ENCODE measurements at places on chromosomes 2 and 18. TPM values are rescaled to one million over a fixed set of nuclear protein-coding genes. Genes with fewer than 3 reads are reported as not detected.
A peak's percentile ranks its signal among the peaks of the same experiment; 100 is the strongest.

DNA sequence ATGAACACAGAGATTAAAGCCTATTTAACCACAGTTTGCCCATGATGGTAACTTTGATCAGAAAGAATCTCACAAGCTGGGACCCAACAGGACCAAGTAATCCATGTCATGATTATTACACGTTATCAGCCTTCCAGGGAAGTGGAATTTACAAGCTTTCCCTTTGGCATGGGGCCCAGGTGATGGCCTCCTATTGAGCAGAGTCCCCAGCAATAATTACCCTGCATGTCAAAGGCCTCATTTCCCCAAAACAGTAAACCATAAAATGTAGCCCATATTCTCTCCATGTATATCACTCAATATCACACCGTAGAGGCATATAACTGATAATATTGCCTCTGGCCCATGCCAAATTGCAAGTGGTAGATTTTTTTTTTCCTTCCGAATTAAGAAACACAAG is 38.9 kb downstream of the PRKRA start:
- ATAC-seq = no peak

DNA sequence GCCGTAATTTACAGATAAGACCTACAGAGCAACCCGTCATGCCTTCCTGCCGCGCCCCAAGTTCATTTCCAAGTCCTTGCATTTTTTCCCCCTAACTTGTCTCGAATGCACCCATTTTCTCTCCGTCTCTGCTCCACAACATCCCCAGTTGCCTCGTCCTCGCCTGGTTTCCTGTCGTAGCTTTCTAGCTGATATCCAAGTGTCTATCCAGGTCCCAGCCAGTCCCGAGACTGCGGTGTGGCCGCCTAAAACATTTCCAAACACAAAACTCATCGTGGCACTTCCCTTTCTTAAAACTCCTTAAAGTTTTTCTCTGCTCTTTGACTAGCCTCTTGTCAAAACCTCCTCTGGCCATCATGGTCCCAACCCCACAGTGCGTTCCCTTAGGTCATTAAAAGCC is 1.2 kb upstream of the BARD1 start:
- no peak for ATAC-seq

DNA sequence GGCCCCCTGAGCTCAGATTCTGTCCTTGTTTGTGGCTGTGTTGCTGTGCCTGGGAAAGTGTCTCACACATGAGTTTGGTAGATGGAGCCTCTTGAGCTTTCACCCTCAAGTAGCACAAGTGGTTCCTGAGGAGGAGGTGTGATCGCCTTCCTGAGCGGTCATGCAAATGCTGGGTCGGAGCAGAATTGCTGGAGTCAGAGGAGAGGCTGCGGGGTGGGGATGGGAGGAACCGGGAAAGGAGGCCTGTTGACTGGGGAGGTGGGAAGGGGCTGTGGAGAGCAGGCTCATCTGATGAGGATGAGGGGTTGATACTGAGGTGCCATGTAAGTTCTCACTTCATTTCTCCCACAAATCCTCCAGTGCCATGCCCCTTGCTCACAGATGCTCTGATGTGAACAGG is 48.4 kb upstream of the ATG16L1 start:
- no peak for ATAC-seq

GRCh38 chr18:35071819-35072247 is 30.6 kb downstream of the MAPRE2 start:
- ATAC-seq = no peak

Gene SUPT7L
- 23.5 TPM for total RNA-seq

Gene EPHA4
- total RNA-seq = 28.9 TPM

Gene ZNF804A
- total RNA-seq = under 0.01 TPM

GRCh38 chr2:121284463-121285449 is at the start of gene TFCP2L1:
TFCP2L1 (minus strand) TSS chr2:121285202; CDS start chr2:121285109, 93 bp downstream.
- ATAC-seq = peak; percentile 10

GRCh38 chr18:41993151-41993550 is 38.1 kb downstream of the PIK3C3 start:
- ATAC-seq = no peak

DNA sequence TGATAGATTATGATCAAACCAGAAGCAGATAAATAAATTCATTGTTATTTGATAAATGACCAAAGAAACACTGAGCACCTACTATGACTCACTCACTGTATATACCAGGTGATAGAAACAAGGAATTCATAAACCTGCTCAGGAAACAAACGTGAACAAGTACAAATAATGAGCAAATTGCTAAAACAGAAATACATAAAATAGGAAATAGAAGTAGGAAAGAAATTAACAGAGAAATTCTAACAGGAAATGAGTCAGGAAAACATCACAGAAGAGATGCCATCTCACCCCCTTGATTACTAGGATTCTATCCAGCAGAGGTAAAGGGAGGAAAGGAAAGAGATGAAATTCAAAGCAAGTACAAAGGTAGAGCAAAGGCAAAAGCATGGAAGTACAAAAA is 31.3 kb downstream of the EXOC6B start:
- no peak for ATAC-seq

- ATAC-seq = no peak
These were observed 123.1 kb upstream of the CAB39 start for GRCh38 chr2:230589497-230590015.

Gene IL37
- not detected for total RNA-seq

Gene TBR1
- total RNA-seq = not detected

GRCh38 chr18:5237083-5237722 is 40.1 kb upstream of the AKAIN1 start:
- peak; percentile 60 for ATAC-seq

- no peak for ATAC-seq
These were observed 263.8 kb upstream of the ATP5MC3 start for GRCh38 chr2:175445281-175445680.

GRCh38 chr2:10880586-10881321 is 31.0 kb upstream of the KCNF1 start:
- ATAC-seq = no peak

Gene DSG4
- total RNA-seq = not detected

DNA sequence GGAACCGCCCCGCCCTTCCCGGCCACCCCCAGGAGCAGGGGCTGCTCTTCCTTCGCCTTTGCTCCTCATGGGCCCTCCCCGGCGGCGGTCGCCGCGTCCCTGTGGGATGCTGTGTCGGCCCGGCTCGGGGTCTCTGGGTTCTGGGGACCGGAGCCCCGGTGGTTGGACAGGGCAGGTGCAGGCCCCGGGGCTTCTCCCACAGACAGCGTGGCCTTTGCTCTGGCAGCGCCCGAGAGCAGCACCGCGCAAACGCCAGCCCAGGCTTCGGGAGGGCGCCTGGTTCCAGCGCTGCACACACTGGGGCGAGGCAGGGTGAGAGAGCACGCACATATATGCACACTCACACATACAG is 9.0 kb upstream of the KCNG2 start:
- ATAC-seq = no peak

- ATAC-seq = no peak
These were observed 612.6 kb downstream of the GALR1 start for GRCh38 chr18:77862066-77862757.

Gene ATOH8
- 76.6 TPM for total RNA-seq

Gene FOXD4L1
- not detected for total RNA-seq

- no peak for ATAC-seq
These were observed 1041.2 kb upstream of the CDH2 start for GRCh38 chr18:29218091-29218490.

DNA sequence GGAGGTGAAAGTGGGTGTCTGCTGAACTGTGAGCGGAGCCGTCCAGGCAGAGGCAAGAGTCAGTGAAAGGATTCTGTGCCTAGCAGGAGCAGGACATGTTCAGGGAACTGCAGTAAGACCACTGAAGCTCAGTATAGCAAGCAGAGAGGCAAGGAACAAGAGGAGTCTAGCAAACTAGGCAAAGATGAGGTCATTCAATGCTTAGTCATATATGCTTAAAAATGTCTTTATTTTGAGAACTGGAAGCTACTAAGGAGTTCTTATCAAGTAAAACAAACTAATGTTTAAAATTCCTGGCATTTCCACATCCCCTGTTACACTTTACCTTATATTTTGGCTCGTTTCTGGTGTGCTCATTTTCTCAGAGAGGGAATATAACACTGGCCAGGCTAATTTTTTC is 913.4 kb downstream of the CBLN2 start:
- ATAC-seq = no peak

DNA sequence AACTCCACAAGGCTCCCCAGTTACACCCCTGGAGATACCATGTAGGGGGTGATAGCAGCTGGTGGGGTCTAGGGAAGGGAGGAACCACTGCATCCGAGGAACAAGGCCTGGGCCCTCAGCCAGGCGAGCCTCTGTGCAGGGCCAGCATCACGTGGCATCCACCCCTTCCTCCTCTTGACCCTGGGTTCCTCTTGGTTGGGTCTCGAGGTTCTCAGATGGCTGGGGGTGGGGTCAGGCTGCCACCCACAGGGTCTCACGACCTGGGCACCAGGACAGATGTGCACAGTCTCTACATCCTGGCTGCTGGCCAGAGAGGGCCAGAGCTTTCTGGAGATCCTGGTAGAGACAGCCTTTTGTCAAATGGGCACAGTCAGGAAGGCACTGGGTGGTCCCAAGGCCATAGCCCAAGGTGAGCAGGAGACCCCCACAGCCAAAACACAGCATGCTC is 10.4 kb downstream of the HS6ST1 start:
- ATAC-seq = no peak

- ATAC-seq = no peak
These were observed 3.2 kb downstream of the GLI2 start for GRCh38 chr2:120738786-120739437.

Measured in gastroesophageal sphincter (tissue), 4 donors.